ENCODE measurements at places on chromosomes 6 and 20.
A peak's percentile ranks its signal among the peaks of the same experiment; 100 is the strongest.

DNA sequence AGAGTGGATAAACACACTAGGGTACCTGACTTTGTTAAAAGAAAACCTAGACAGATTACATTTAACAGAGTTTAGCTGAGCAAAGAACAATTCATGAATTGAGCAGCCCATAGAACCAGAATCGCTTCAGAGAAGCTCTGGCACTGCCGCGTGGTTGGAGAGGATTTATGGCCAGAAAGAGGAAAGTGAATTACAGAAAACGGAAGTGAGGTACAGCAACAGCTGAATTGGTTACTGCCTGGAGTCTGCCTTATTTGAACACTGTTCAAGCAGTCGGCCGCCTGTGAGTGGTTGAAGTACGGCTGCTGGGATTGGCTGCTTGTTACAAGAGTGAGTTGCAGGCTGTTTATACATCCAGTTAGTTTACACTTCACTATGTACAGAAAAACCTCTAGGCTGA is 253.8 kb upstream of the CDYL start:
- no peak for DNase-seq

GRCh38 chr20:1273366-1273765 is 7.3 kb downstream of the SNPH start:
- DNase-seq, result no peak

DNA sequence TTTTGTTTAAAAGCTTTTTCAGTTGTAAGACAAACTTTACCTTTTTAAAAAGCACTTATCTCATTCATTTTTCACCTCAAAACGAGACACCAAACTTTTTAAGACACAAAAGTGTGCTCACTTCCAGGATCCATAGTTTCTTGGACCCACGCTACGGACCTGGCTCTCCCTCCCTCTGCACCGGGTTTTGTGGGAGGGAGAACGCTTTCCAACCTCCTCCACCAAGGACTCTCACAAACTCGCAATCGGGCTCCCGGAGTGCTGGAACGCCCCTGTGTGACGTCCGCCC is 436 bp downstream of the CAGE1 start:
- no peak for DNase-seq

- DNase-seq, result no peak
Observed at GRCh38 chr6:138805016-138805765, 9.3 kb downstream of the ECT2L start.

- no peak for DNase-seq
Observed at GRCh38 chr6:45326698-45327417, 1.3 kb upstream of the RUNX2 start.

- peak; percentile 38 for DNase-seq
Observed at GRCh38 chr20:49384437-49385434, 97.7 kb downstream of the KCNB1 start.

- no peak for DNase-seq
Observed at GRCh38 chr6:71124340-71124739, 164.3 kb upstream of the OGFRL1 start.

DNA sequence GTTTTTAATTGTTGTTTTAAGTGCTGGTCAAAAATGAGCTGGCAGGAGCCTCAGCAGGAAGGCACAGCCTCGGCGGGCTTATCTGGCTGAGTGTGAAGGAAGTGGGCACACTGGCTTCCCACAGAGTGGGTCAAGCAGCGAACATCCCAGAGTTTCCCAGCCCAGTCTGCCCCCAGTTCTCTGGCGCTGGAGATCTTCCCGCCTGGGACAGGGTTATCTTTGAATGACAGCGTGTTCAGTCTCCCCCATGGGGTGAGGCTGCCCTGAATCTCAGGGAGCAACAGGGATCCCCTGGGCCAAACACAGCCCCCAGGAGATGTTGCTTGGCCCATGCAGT is 122.2 kb upstream of the PTPN1 start:
- DNase-seq, result no peak

DNA sequence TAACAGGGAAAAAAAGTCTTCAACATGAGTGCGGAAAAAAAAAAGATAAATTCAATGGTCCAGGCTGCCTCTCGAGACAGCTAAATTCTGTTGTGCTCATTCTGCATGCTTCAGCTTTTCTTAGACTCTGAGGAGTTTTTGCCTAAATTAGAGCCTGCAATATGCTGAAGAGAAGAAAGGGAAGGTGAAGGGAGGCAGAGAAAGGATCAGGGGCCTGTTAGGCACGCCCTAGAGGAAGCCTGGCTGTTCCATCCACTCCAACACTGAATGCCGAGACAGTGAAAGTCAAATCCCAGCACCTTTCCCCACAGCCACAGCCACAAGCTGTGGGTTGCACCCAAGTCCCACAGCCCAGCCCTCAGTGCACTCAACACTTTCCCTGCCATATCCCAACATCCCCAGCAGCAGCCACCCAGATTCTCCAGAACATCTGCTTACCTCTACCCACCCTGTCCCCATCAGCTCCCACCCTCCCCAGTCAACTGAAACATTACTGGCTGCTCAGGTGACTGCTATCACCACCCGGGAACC is 37.3 kb downstream of the PREX1 start:
- DNase-seq, result no peak

- no peak for DNase-seq
Observed at GRCh38 chr6:157086632-157087031, 236.7 kb downstream of the TMEM242 start.

DNA sequence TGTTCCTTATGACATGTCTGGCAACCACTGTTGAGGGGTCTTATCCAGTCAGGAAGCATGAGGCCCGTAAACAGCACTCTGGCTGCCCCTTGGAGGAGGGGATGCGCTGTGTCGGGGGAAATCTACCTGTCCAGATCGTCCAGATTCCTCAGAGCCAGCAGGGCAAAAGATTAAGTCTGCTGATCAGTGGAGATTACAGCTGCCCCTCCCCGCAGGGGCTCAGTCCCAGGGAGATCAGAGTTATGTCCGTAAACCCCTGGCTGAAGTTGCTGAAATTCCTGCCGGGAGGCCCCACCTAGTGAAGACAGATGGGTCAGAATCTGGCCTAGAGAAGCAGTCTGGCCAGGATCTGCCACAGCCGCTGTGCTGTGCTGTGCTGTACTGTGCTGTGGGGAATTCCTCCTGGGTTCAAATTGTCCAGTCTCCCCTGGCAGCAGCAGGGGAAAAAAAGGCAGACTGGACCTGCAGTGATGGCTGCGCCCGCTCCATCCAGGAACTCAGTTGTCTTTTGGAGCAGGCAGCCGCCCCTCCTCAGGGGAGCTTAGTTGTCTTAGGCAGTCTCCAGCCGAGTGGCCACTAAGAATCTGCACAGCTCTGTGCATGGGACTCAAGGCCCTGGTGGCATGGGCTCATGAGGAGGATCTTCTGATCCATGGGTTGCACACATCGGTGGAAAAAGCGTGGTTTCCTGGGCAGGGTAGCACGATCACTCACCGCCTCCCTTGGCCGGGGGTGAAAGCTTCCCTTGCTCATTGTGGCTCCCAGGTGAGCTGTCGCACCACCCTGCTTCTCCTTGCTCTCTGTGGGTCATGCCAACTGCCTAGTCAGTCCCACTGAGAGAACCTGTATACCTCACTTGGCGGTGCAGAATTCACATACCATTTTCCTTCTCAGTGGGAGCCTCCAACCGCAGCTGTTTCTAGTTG is 1368.8 kb upstream of the ADGRB3 start:
- DNase-seq, result no peak

GRCh38 chr20:45342855-45343531 is 5.2 kb downstream of the SDC4 start:
- DNase-seq, result no peak

- no peak for DNase-seq
Observed at GRCh38 chr6:4928426-4928825, 75.4 kb downstream of the RPP40 start.

- DNase-seq, result peak; percentile 31
Observed at GRCh38 chr6:13554929-13555333, 19.5 kb upstream of the SIRT5 start.

- no peak for DNase-seq
Observed at GRCh38 chr20:16828666-16829305, 80.6 kb downstream of the OTOR start.

DNA sequence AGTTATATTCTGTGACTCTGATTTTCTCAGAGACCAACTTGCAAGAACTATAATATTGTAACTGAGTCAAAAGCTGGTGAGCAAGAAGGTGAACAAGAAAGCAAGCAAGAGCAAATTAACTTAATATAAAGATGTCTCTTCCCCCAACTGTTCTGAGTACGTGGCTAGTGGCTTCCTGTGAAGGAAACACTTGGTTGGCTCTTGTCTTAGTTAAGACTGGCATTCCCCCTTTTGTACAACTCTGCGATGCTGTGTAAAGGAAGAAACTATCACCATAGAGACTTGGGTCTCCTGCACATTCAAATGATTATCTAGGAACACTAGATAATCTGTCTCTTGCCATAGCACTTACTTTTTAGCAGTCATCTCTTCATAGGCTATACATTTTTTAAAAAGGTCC is 47.3 kb upstream of the TNFAIP3 start:
- DNase-seq, result no peak

- no peak for DNase-seq
Observed at GRCh38 chr20:13348311-13349234, 127.5 kb downstream of the ISM1 start.

GRCh38 chr20:56359212-56360132 is 698 bp downstream of the FAM210B start:
- DNase-seq, result peak; percentile 41

GRCh38 chr6:44113414-44113813 is 13.8 kb downstream of the MRPL14 start:
- DNase-seq, result no peak

DNA sequence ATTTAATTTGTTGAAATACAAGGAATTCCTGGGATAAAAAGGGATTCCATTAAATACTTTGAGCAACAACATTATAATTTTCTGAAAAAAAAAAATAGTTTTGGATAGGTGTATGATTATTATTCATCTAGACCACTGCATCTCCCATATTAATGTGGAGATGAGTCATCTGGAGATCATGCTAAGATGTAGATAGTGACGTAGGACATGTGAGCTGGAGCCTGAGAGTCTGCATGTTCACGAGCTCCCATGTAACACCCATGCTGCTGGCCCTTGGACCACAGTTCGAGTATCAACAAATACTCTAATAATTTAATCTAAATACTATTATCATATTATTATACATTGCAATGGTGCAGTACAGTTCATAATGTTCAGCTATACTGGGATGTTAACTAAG is 91.6 kb downstream of the EPM2A start:
- DNase-seq, result no peak

DNA sequence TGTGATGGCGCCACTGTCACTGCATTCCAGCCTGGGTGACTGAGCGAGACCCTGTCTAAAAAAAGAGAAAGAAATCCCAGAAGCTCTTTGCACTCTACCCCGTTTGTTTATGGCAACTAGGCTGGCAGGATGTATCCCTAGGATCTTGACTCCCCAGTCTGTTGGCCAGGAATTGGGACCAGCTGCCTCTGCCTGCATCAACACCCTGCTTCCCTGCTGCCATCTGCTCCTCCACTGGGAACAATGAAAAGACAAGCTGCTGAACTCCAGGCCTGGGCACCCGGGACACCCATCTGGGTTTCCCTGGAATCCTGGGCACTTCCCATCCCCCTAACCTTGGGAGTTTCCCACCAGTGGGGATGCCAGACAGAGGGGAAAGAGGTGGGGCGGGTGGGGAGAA is 64.9 kb downstream of the CPNE5 start:
- no peak for DNase-seq

DNA sequence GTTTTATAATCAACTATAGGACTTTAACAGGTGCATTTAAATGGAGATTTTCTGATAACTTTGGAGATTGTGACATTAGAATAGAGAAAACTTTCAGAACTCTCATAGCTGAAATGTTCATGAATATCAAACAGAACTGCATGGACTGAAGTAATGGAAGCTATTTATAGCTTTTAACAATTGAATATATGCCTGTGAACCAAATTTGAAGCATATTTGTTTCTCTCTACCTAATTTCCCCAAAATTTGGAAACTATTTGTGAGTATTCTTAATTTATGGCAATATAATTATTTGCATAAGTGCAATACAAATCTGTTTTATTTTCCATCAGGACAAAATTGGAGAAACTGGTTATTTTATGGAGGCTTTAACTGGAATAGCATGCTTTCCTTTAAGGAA is 96.6 kb downstream of the PLG start:
- DNase-seq, result no peak

- DNase-seq, result no peak
Observed at GRCh38 chr6:141685416-141685815, 447.3 kb upstream of the GJE1 start.

GRCh38 chr20:19313342-19314069 is 101.1 kb downstream of the SLC24A3 start:
- DNase-seq, result no peak

- no peak for DNase-seq
Observed at GRCh38 chr6:98821756-98822405, 12.5 kb upstream of the POU3F2 start.

DNA sequence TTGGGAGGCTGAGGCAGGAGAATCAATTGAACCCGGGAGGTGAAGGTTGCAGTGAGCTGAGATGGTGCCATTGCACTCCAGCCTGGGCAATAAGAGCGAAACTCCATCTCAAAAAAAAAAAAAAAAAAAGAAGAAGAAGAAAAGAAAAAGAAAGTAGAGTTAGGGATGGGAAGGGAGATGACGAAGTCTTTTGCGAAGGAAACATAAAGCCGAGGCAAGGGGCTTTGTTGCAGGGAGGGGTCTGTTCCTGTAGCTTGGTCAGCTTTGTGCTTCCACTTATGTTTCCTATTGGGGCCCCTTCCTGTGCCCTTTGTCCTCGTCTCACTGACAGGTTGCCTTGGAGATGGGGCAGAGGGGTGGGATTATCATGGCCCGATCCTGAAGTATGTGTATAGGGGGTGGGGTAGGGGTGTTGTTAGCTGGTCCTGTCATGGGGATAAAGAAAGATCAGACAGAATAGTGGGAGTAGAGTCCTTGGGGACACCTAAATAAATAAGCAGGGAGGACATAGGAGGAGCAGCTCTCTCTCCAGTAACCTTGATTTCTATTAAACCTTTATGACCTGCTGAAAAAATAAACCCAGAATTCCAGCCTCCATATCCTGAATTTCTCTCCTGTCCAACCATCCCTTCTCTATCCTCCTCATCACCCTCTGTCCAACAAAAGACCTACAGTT is 1.1 kb upstream of the CLIC1 start:
- DNase-seq, result no peak

- DNase-seq, result no peak
Observed at GRCh38 chr6:148426317-148426977, 83.8 kb downstream of the SASH1 start.

DNA sequence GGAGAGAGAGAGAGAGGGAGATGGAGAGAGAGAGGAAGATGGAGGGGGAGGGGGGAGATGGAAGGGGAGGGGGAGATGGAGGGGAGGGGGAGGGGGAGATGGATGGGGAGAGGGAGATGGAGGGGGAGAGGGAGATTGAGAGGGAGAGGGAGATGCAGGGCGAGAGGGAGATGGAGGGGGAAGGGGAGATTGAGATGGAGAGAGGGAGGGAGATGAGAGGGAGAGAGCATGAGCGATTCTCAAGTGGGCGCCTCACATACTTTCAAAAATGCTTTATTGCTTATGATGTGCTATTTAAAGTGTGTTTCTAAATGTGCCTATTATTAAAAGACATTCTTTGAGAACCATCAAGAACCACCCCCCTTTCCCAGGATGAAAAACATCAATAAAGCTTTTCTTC is 43.7 kb upstream of the DACT2 start:
- no peak for DNase-seq

DNA sequence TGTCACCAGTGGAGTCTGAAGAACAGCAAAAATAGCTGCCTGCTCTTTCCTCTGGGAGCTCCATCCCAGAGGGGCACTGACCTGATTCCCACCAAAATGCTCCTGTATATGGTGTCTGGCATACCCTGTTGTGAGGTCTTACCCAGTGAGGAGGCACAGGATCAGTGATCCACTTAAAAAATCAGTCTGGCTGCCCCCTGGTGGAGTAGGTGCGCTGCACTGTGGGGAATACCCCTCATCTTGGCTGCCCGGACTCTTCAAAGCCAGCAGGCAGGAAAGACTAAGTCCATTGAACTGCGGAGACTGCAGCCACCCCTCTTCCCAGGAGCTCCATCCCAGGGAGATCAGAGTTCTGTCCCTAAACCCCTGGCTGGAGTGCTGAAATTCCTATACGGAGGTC is 230.9 kb upstream of the HTR1E start:
- DNase-seq, result no peak

Data from anterior cingulate cortex (tissue), 58 donors.